Endothelial cell (in vitro differentiated cells): ENCODE measurements at places on chromosomes 5 and 9. TPM values are rescaled to one million over a fixed set of nuclear protein-coding genes. Genes with fewer than 3 reads are reported as not detected.

The IFNK gene
- total RNA-seq: not detected

The OTP gene
- total RNA-seq: not detected

The TDRD7 gene
- 17.5 TPM for total RNA-seq

The SLC25A48 gene
- total RNA-seq: not detected

The WNT8A gene
- 0.69 TPM for total RNA-seq

The OMD gene
- not detected for total RNA-seq

The ZNF883 gene
- 6.1 TPM for total RNA-seq

The PCDHGB6 gene
- 60.0 TPM for total RNA-seq

The LHX3 gene
- total RNA-seq: not detected

The CDHR2 gene
- total RNA-seq: 0.85 TPM

The NUTM2G gene
- total RNA-seq: not detected

The FAM221B gene
- not detected for total RNA-seq

The PCDHGA2 gene
- 1.6 TPM for total RNA-seq

The NMUR2 gene
- not detected for total RNA-seq

The LURAP1L gene
- 0.51 TPM for total RNA-seq

The RAPGEF1 gene
- total RNA-seq: 226 TPM

The LPCAT1 gene
- total RNA-seq: 81.3 TPM

The CLPTM1L gene
- total RNA-seq: 86.6 TPM

The SNX18 gene
- 22.3 TPM for total RNA-seq

The ALDH1A1 gene
- 7.0 TPM for total RNA-seq

The SNCAIP gene
- total RNA-seq: 254 TPM

The PCDHGB5 gene
- total RNA-seq: 5.5 TPM

The CDC20B gene
- not detected for total RNA-seq

The CYSRT1 gene
- total RNA-seq: 1.4 TPM

The TRIM36 gene
- 9.9 TPM for total RNA-seq

The MPDZ gene
- total RNA-seq: 97.0 TPM

The ZDHHC11 gene
- total RNA-seq: 14.3 TPM

The SPATA31A3 gene
- total RNA-seq: not detected

The WASHC1 gene
- 21.7 TPM for total RNA-seq

The TRIP13 gene
- total RNA-seq: 8.4 TPM
